ENCODE measurements at places on chromosomes 5 and 9. TPM values are rescaled to one million over a fixed set of nuclear protein-coding genes. Genes with fewer than 3 reads are reported as not detected.
A peak's percentile ranks its signal among the peaks of the same experiment; 100 is the strongest.

- no peak overlapping the region for H3K4me3 ChIP-seq
- no peak for DNase-seq
- no peaks in the 10 kb centered on the region for H3K4me1 ChIP-seq
- no peaks in the 10 kb centered on the region for H3K27me3 ChIP-seq
These were observed 246.8 kb downstream of the MSX2 start for GRCh38 chr5:174971210-174971609.

GRCh38 chr9:135180586-135180985, 93.1 kb downstream of the OLFM1 start:
- H3K27ac ChIP-seq, result no peak overlapping the region
- peaks cover 3% of the 10 kb centered on the region for H3K27me3 ChIP-seq
- no peak for DNase-seq
- H3K4me3 ChIP-seq, result no peak overlapping the region
- H3K36me3 ChIP-seq, result no peaks in the 10 kb centered on the region
- no peaks in the 10 kb centered on the region for H3K4me1 ChIP-seq

- peaks cover 3% of the 10 kb centered on the region for H3K36me3 ChIP-seq
- no peaks in the 10 kb centered on the region for H3K4me1 ChIP-seq
- H3K27me3 ChIP-seq, result no peaks in the 10 kb centered on the region
These were observed 93.9 kb downstream of the GRIA1 start for GRCh38 chr5:153584126-153584959.

- no peaks in the 10 kb centered on the region for H3K27me3 ChIP-seq
- H3K4me3 ChIP-seq, result no peak overlapping the region
These were observed 168.1 kb downstream of the GRIA1 start for GRCh38 chr5:153658606-153659005.

GRCh38 chr5:158135682-158136179, 276.8 kb upstream of the CLINT1 start:
- H3K27ac ChIP-seq, result no peak overlapping the region
- H3K27me3 ChIP-seq, result peaks cover 4% of the 10 kb centered on the region
- H3K4me1 ChIP-seq, result no peaks in the 10 kb centered on the region
- H3K36me3 ChIP-seq, result no peaks in the 10 kb centered on the region
- H3K4me3 ChIP-seq, result no peak overlapping the region
- DNase-seq, result no peak

- H3K27me3 ChIP-seq, result peaks cover 3% of the 10 kb centered on the region
- H3K4me1 ChIP-seq, result peaks cover 5% of the 10 kb centered on the region
- peak overlapping the region; percentile 94 for H3K27ac ChIP-seq
- no peaks in the 10 kb centered on the region for H3K36me3 ChIP-seq
- DNase-seq, result no peak
- peak overlapping the region; percentile 97 for H3K4me3 ChIP-seq
These were observed 1.3 kb upstream of the TBC1D2 start for GRCh38 chr9:98256756-98257155.

- no peaks in the 10 kb centered on the region for H3K36me3 ChIP-seq
- H3K27me3 ChIP-seq, result peaks cover 6% of the 10 kb centered on the region
- H3K4me3 ChIP-seq, result no peak overlapping the region
- H3K4me1 ChIP-seq, result peaks cover 11% of the 10 kb centered on the region
These were observed 103.5 kb downstream of the DAPK1 start for GRCh38 chr9:87601176-87601575.

DNA sequence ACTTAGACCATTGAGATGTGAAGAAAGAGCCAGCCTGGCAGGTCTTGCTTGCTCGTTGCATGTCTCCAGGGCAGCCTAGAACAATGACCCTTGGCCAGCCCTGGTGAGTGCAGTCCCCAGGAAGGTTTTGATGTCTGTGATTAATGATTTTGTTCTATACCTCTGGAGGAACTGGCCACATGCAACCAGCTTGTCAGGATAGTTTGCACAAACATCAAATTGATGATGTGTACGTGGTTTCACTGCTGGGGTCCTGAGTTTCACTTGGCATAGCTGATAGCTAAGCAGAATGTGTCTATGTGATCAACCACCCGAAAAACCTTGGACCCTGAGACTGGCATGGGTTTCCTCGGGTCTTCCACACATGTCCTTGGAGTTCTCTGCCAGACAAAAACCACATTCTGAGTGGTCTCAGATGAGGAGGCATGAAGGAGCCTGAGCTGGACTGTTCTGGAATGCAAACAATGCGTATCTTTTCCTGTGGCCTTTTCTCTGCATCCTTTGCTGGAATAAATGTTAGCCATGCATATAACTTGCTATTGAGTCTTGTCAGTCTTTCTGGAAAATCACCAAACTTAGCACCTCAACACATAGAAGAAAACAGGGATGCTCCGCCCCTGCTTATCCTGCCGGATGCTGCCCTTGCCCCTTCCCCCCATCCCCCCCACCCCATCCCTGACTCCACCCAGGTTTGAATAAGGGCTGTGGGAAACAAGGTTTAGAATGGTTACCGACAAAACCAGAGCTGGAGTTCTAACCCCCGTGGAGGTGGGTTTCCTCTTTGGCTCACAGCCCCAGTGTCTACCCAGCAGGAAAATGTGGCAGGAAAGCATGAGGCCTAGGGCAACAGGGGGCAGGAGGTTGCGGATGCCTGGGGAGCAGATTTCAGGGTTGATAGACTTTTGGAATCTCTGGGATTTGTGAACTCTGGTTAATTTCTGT, 50.1 kb upstream of the ANKRD33B start:
- peak; percentile 51 for DNase-seq
- H3K4me1 ChIP-seq, result peaks cover 4% of the 10 kb centered on the region
- H3K27ac ChIP-seq, result peak overlapping the region; percentile 13
- H3K27me3 ChIP-seq, result no peaks in the 10 kb centered on the region

- H3K4me3 ChIP-seq, result no peak overlapping the region
- no peaks in the 10 kb centered on the region for H3K36me3 ChIP-seq
- no peak overlapping the region for H3K27ac ChIP-seq
- no peaks in the 10 kb centered on the region for H3K27me3 ChIP-seq
- H3K4me1 ChIP-seq, result no peaks in the 10 kb centered on the region
These were observed 162.9 kb upstream of the WWC1 start for GRCh38 chr5:168128557-168128956.

DNA sequence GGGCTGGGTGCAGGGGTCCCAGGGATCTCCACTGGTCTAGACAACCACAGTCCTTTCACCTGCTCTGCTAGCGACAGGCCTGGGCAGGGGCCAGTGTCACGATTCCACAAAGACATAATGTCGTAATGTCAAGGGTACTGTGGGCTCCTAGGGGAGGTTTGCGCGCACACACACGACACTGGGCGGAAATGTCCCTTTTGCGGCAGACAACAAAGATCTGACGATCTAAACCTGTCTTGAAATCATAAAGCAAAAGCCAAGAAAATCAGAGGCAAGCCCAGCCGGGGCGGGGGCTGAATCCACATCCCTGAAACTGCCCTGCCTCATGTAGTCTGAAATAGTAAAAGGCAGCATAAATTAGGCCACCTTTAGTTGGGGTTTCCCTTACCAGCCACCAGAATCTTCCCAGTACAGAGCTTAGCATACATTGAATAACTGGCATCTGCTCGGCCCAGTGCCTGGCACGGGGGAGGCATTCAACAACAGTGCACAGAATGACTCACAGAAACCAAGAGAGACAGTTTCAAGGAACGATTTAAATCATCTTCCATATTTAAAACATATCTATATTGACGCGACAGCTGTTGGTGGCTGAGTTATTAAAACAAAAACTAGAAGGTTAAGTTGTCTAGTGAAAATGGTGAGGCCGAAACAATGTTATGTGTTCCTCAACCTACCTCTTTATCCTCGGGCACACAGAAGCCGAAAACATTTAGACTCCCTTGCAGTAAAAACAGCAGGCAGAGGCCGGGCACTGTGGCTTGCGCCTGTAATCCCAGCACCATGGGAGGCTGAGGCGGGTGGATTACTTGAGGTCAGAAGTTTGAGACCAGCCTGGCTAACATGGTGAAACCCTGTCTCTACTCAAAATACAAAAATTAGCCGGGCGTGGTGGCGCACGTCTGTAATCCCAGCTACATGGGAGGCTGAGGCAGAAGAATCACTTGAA, 151.0 kb downstream of the MYO10 start:
- peaks cover 1% of the 10 kb centered on the region for H3K27me3 ChIP-seq
- H3K27ac ChIP-seq, result no peak overlapping the region
- DNase-seq, result no peak
- H3K4me1 ChIP-seq, result no peaks in the 10 kb centered on the region

Gene RASEF
- 0.28 TPM for total RNA-seq

Gene TMC1
- total RNA-seq, result not detected

Measured in endothelial cell (in vitro differentiated cells).